Activated CD4-positive, CD25-positive, alpha-beta regulatory T cell (primary cell): ENCODE measurements at places on chromosomes 6 and 20.

DNA sequence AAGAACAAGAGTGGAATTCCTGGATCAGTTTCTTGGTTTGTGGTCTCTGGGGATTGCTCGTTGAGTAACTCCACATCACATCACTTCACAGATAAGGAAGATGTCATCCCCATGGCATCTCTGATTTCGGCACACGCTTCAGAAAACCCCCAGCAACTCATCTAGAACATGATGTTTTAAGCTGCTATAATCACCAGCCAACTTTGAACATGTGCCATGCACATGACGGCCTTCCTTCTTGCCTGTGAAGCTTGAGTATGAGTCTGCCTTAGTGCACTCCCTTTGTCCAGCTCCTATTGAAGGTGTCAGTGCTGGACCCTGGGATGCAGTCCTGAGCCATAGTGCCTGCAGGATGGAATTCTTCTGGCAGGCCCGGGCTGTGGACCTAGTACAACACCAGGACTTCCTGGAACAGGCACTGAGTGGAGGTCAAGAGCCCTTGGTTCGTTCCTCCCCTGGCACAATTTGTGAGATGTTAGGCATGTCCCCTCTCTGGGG, 231.5 kb upstream of the SUPT3H start:
- no peak for DNase-seq

GRCh38 chr6:137761072-137761471, 106.0 kb upstream of the TNFAIP3 start:
- DNase-seq, result no peak

DNA sequence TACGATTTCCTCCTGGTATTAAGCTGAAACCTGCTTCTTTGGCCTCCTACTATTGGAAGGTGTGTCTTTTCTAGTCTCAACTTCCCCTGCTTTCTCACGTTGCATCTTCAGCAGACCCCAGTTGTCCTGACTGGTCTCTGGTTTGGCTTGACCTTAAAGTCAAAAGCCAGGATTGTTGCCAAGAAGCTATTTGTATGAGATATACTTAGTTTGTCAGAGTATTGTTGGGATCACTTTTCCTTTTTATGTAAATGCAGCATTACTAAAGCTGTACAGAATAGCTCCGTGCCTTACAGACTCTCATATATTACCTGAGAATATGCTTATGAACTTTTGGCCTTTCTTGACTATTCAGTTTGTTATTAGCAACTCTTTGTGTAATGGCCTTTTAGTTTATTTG, 61.1 kb downstream of the TSPYL4 start:
- DNase-seq, result no peak

DNA sequence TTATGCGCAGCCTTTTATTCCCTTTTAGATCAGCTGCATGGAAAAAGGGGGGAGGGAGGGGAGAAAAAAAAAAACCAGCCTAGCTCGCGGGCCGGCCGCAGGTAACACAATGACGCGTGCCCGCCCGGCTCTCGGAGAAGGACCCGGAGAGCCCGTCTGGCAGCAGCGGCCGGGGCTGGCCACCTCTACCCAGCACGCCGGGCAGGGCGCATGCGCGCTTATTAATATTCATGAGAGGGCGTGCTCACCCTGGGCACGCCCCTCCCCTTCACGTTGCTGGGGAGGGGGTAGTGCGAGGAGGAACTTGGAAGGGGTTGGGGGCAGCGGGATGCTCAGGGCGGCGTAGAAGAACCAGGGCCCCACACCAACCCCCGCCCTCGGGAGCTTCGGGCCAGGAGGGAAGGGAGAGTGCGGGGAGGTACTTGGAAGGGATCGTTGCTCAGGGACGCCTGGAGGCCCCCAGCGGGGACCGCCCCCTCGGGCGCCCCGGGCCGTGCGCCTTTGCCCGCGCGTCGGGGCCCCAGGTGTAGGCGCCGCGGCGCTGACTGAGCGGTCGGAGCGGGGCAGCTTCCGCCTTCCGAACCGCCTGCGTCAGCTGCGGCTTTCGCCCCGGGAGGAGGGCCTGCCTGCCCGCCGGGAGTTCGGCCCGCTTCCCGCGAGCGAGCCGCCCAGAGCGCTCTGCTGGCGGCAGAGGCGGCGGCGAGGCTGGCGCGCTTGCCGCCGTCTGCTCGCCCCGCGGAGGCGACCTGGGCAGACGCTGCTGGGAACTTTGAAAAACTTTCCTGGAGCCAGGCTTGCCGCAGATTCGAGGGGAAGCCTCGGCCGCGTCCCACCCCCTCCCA, at the start of gene JAG1:
TSS of gene JAG1 (minus strand) at position 158 of the 842 bp plus-strand sequence. CDS start 469 bp downstream, outside the sequence.
- no peak for DNase-seq

DNA sequence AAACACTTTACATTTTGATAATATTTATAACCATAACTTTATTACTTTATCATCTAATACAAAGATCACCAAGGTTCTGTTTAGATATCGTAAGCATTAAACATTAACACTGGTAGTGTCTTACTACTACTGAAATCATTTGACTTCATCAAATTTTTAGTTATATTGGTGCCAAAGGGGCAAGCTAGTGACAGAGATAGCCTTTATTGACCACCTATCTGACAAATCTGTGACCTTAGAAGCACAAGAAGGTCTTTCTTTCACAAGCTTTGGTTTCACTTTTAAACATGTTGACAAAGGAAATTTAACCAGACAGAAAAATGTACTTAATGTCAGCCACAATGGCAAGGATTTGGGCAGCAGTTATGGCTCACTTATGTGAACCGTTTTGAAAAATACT, 50.7 kb upstream of the ENPP4 start:
- DNase-seq, result no peak

DNA sequence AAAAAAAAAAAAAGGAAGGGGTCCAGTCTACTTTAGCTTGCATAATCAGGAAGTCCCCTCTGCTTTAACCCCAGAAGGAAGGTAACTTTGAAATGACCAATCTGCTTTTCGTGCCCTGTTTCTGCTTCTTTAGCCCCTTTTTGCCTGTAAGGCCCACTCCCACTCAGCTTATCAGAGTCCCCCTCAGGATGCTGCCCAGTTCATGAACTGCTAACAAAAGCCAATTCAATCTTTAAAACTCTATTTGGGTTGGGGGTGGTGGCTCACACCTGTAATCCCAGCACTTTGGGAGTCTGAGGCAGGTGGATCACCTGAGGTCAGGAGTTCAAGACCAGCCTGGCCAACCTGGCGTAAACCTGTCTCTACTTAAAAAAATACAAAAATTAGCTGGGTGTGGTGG, 12.3 kb downstream of the GHRH start:
- DNase-seq, result no peak

DNA sequence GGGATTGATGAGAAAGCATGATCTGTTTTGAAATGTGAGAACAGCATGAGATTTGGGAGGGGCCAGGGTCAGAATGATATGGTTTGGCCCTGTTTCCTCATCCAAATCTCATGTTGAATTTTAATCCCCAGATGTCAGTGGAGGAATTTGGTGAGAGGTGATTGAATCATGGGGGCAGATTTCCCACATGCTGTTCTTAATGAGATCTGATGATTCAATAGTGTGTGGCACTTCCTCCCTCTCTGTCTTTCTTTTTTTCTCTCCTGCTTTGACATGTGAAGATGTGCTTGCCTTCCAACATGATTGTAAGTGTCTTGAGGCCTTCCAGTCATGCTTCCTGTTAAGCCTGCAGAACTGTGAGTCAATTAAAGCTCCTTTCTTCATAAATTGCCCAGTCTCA, 1060.3 kb upstream of the CITED2 start:
- DNase-seq, result no peak

- no peak for DNase-seq
These were observed 306.0 kb upstream of the HS3ST5 start for GRCh38 chr6:114648847-114649246.

GRCh38 chr6:156916130-156916801, 139.1 kb downstream of the ARID1B start:
- no peak for DNase-seq
